ENCODE measurements at places on chromosomes 2 and 18.
A peak's percentile ranks its signal among the peaks of the same experiment; 100 is the strongest.

DNA sequence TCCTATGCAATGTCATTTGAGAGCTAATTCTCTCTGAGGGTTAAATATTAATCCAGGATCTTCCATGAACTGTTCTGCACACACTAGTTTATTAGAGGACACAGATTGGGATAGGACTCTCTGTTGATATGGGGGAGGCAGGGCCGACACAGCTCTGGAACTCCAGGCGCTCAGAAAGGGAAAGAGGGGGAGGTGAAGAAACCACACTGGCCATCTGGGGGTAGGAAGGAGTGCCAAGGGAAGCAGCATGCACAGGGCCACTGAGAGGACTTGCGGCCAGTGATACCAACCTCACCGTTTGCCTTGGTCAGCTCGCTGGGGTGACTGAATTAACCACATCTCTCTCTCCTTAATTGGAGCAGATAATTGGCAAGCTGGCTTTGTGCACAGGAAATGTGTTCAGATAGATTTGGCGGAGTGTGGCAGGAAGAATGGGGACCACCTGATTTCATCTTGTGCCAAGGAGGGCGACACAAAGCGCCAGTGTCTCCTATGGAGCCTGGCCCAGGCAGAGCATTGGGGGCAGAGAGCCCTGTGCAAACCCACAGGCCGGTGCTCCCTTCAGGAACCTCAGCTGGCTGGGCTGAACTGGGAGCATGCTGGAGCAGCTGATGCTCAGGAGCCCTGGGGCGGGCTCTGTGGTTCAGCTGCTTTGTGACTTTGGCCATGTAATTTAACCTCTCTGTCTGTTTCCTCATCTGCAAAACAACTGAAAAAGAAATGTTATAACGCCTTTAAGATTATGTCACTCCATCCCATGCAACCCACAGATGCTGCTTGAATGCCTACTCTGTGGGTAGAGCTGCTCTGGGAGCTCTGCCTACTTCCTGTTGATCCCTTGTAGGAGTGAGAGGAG lies 114.7 kb upstream of the STON1 start:
- DNase-seq = no peak

DNA sequence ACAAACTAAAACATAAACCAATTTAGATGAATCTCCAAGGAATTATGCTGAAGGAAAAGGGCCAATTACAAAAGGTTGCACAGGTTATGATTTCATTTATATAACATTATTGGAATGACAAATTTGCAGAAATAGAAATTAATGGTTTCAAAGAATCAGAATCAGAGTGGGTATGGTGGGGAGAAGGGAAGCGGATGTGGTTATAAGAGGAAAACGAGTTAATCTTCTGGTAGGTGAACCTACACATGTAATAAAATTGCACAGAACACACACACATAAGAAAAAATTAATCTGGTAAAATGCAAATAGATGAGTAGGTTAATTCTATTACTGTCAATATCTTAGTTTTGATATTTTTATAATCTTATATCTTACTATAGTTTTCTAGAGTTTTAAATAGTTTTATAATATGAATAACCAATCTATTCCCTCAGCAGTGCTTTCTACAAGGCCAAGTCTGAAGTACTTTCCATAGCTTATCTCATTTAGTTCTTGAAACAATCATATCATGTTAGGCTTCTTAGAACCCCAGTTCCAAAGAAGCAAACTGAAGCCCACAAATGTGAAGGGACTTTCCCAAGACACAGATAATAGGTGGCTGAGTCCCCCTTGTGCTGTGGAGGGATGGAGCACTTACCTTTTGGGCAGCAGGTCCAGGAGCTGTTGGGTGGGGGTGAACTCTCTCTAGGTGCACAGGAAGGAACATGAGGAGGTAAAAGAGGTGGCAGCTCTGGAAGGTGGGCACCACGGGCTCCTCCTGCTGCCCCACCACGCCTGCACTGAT lies 31.5 kb downstream of the ZNF519 start:
- no peak for DNase-seq

DNA sequence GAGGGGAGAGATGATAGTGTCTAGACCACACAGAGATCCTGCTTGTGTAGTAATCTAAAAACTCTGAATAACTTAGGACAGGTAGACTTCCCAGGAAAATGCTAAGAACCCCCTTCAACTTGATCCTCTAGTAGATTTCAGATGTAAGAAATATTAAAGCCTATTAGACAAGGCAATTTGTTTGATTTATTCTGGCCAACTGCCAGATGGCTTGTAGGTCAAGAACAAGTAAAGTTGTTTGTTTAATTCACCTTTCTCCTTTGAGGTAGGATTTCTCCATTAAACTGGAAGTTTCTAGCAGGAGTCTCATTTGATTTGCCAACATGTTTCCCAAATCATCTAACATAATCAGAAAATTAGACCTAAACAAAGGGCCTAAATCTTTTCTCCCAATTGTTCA lies 48.6 kb downstream of the SH3RF3 start:
- no peak for DNase-seq

DNA sequence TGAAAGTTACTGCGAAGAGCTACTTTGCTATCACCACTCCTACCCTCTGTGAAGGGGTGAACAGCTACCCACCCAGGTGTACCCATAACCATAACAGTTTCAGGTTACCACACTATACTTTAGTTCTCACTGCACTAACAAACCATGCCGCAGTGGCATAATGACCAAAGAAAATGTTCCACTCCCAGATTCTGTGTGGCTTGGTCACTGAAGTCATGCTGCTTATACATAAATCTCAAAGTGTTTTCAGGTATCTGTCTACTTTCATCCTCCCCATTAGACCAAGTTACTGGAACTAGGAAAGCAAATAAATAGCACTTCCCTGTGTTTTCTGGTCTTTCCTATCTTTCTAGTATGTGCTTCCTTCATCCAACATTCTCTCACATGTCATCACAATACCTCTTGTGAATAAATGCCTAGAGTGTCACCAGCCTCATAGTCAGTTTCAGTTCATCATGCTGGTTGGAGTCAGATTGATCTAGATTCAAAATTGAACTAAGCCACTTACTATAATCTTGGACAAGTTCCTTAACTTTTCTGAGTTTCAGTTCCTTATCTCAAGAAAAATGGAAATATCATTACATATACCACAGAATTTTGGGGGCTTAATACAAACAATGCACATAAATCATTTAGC lies 293.6 kb downstream of the FSIP2 start:
- DNase-seq = no peak

DNA sequence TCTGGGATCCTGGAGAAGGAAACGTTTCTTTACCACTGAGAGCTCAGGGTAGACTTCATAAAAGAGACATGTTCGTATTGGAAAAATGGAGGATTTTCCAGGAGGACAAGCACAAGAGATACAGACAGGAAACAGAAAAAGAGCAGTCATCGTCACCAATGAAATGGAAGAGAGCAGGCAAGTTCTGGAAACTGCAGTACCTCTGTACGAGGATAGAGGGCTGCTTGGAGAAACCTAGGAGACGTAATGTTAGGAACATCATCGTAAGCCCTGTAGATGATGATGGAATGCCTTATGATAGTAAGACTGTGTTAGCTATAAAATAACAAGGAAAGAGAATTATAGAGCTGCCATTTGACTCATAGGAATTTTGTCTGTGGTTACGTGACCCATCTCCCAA lies 121.1 kb upstream of the KLHL14 start:
- no peak for DNase-seq

DNA sequence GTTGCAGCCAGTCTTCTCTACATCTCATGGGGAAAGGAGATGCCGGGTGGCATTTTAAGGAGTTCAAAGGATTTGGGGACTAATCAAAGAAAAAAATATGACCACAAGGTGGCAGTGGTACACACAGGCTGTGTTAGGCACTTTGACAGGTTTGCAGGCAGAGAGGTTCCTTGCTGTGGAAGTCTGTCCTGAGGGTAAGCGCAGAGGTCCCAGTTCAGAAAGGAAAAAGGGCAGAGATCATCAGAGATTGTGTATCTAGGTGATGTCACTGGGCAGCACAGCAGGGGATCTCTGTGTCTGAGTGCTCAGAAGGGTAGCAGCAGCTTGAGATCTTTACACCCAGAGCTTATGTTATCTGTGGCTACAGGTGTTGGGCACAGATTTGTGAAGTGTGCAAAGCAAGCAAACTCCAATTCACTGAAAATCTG lies 231.4 kb downstream of the LRRTM1 start:
- DNase-seq = peak; percentile 3

DNA sequence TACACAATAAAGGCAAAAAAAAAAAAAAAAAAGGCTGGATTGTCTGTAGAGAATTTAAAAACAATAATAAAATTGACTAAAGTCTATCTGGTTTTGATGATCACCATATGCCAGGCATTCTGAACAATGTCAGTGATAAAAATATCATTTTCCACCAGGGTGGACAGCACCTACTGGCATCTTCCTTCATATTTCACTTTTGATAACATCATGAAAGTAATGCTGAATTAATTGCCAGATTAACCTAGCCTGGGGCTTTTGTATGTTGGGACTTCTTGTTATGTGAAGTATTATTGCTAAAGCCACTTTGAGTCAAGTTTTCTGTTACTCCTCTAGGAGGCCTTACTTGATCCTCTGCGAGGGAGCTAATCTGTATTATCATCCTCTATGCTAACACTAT lies 73.8 kb upstream of the FAM98A start:
- no peak for DNase-seq

All from GM12864 (cell line).